ENCODE measurements at places on chromosomes 4 and X. TPM values are rescaled to one million over a fixed set of nuclear protein-coding genes. Genes with fewer than 3 reads are reported as not detected.

The MGARP gene
- 0.29 TPM for total RNA-seq

The SMARCA5 gene
- 48.3 TPM for total RNA-seq

The EDNRA gene
- not detected for total RNA-seq

The GLUD2 gene
- total RNA-seq = 0.13 TPM

The NLRP2B gene
- total RNA-seq = not detected

The KLF8 gene
- 6.5 TPM for total RNA-seq

The LRRC66 gene
- total RNA-seq = 0.27 TPM

The HTN1 gene
- total RNA-seq = not detected

The RHOH gene
- total RNA-seq = 173 TPM

The MAGEA1 gene
- not detected for total RNA-seq

The BEX2 gene
- 47.0 TPM for total RNA-seq

The NPY2R gene
- not detected for total RNA-seq

The HSPA4L gene
- not detected for total RNA-seq

The SLC7A11 gene
- total RNA-seq = 2.6 TPM

The TRIML2 gene
- not detected for total RNA-seq

The FAM156A gene
- 32.3 TPM for total RNA-seq

The IGSF1 gene
- total RNA-seq = not detected

The UGT2B7 gene
- not detected for total RNA-seq

The CDKL5 gene
- 7.0 TPM for total RNA-seq

The BCORL1 gene
- 8.9 TPM for total RNA-seq

The DUSP21 gene
- total RNA-seq = not detected

The GATA1 gene
- 0.45 TPM for total RNA-seq

The RNF150 gene
- not detected for total RNA-seq

The CENPI gene
- 0.24 TPM for total RNA-seq

The MAGEA2 gene
- total RNA-seq = not detected

The UGT2B15 gene
- not detected for total RNA-seq

The AKAP14 gene
- total RNA-seq = not detected

The KCNE5 gene
- 0.24 TPM for total RNA-seq

The SLC6A14 gene
- total RNA-seq = not detected

The STPG2 gene
- total RNA-seq = 0.30 TPM

The NPFFR2 gene
- total RNA-seq = not detected

The REPS2 gene
- 1.1 TPM for total RNA-seq

The PPP2R3B gene
- total RNA-seq = 24.9 TPM

The SRPX gene
- not detected for total RNA-seq

The CCKAR gene
- total RNA-seq = not detected

The LRIT3 gene
- total RNA-seq = 0.34 TPM

The IGFBP7 gene
- not detected for total RNA-seq

The POLN gene
- total RNA-seq = 5.4 TPM

The SRPX2 gene
- not detected for total RNA-seq

The TLR8 gene
- 0.35 TPM for total RNA-seq

The TMPRSS11A gene
- not detected for total RNA-seq

The HDAC8 gene
- 13.2 TPM for total RNA-seq

The PRKG2 gene
- total RNA-seq = 3.4 TPM

The CD40LG gene
- total RNA-seq = 58.0 TPM

The PHOX2B gene
- total RNA-seq = not detected

The ETNPPL gene
- total RNA-seq = not detected

The F11 gene
- not detected for total RNA-seq

The ANXA3 gene
- 7.4 TPM for total RNA-seq

The FRMD7 gene
- total RNA-seq = not detected

The CSAG2 gene
- not detected for total RNA-seq

The SULT1E1 gene
- total RNA-seq = not detected

The PLXNB3 gene
- 0.45 TPM for total RNA-seq

The NXF2 gene
- total RNA-seq = not detected

The AVPR2 gene
- 0.29 TPM for total RNA-seq

The MXRA5 gene
- not detected for total RNA-seq

The KDR gene
- not detected for total RNA-seq

The PI4K2B gene
- 12.8 TPM for total RNA-seq

The SPANXC gene
- not detected for total RNA-seq

Measured in naive thymus-derived CD4-positive, alpha-beta T cell (primary cell).